ENCODE measurements at places on chromosomes 13 and 19.

- DNase-seq, result no peak
Observed at GRCh38 chr13:90171649-90172048, 1175.8 kb upstream of the MIR17HG start.

GRCh38 chr13:113939944-113940297 lies 34.0 kb downstream of the C13orf46 start:
- DNase-seq, result no peak

DNA sequence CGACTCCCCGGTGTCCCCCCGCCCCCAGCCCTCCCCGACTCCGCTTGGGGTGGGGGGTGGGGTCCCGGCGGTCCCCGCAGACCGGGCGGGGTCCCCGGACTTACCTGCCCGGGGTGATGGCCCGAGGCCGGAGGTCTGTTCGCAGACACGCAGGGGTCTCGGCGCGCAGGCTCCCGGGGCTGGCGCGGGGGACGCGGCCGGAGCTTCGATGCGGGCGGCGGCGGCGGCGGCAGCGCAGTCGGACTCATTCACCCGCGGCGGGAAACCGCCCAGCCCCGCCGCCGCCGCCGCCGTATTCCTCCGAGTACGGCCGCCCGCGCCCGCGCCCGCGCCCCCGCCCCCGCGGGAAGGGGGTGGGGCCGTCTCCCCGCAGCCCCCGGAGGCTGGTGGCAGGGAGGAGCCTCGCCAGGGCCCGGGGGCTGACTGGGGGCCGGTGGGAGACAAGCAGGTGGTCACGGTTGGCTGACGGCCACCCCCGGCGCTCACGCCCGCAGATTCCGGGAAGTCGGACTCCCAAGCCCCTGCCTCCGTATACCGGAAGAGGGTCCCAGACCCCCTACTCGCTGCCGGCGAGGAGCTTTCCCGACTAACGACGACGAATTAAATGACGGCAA lies at the start of gene C2CD4C:
C2CD4C (minus strand) TSS at position 246 of the 614 bp plus-strand sequence. CDS start 786 bp downstream, outside the sequence.
- DNase-seq, result peak; percentile 44

- peak; percentile 26 for DNase-seq
Observed at GRCh38 chr19:37905946-37906868, at the start of gene WDR87. WDR87 (minus strand) TSS chr19:37906594; CDS start chr19:37898239, 8,355 bp downstream.

- DNase-seq, result no peak
Observed at GRCh38 chr13:35379663-35380062, 96.8 kb downstream of the MAB21L1 start.

All from stimulated activated CD8-positive, alpha-beta memory T cell treated with anti-CD3 and anti-CD28 coated beads, Interleukin-7, amount 100 ng/mL, for 4 hours (primary cell).